ENCODE measurements at places on chromosomes 5 and 9. TPM values are rescaled to one million over a fixed set of nuclear protein-coding genes. Genes with fewer than 3 reads are reported as not detected.
A peak's percentile ranks its signal among the peaks of the same experiment; 100 is the strongest.

GRCh38 chr5:15493501-15493900, 6.5 kb upstream of the FBXL7 start:
- DNase-seq, result no peak

DNA sequence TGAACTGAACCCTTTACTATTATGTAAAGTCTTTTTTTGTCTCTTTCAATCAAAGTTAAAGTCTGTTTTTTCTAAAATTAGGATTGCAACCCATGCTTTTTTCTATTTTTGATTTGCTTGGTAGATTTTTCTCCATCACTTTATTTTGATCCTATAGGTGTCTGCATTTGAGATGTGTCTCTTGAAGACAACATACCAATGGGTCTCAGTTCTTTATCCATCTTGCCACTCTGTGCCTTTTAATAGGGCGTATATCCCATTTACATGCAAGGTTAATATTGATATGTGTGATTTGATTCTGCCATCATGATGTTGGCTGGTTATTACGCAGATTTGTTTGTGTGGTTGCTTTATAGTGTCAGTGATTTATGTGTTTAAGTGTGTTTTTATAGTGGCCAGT, 436.0 kb upstream of the SEMA6A start:
- no peak for DNase-seq

DNA sequence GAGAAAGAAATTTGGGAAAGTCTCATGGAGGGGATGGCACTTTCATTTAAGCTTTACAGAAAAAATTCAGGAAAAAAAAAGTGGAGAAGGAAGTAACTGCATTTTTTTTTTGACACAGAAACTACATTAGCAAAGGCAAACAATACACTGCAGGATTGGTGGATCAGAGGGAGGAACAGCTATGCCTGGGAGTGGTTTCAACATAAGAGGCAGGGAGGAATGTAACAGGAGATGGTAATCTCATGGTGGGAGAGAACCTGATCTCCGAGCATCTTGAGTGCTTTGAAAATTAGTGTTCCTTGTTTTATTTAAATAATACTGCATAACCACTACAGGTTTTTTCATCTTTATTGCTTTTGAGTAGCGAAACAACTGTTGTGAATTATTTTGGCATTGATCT, 249.4 kb downstream of the FAM170A start:
- no peak for DNase-seq

DNA sequence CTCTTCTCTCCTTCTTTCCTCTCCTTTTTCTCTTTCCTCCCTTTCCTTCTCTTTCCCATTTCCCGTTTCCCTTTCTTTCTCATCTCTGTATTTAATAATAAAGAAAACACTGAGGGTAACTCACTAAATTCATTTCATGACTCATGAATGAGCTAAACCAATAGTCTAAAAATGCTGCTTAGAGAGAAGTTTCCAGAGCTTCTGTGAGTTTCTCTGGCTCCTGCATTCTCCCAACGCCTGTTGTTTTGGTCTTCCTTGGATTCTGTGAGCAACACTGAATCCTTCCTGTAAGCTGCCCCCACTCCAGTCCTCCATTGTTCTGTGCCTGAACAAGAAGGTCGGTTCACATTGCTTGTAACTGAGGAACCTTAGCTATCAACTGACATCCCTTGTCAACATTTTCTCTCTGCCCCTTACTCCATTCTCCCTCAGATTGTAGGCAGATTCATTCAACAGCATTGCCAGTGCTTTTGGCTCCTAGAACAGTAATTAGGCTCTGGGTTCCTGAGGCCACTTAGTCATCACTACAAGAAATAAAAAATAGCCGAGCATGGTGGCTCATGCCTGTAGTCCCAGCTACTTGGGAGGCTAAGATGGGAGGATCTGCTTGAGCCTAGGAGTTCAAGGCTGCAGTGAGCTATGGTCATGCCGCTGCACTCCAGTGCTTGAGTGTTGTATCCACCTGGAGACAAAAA, 237.7 kb upstream of the KLF4 start:
- DNase-seq, result no peak

DNA sequence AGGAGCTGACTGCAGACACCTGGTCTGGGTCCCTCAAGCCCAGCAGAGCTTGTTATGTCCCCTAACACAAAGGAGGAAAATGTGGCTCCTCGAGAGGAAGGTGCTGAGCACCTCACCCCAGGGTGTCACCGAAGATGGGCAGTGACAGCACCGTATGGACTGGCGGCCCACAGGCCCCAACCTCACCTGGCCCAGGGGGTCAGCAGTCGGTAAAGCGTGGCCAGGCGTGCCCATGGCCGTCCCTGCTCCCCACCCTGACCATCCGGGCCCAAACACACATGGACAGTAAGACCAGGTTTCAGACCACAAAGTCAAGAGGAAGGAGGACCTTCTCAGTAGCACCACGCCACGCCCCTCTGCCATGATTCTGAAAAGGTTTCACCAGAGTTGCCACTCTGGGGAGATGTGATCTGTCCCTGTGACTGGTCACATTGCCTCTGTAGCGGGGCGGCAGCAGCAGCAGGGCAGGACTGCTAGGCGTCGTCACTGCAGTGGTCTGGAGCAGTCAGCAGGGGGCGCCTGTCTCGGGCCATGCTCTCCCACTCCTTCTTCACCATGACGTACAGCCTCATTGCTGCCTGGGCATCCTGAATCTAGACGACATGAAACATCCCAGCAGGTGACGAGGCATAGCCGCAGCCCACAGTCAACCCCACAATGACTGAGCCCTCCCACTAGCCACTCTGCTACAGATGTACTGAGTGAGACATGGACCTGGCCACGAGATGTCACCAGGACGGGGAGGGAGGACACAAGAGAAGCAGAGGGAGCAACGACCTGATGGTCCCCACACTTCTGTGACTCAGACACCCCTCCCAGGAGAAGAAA, 11.1 kb downstream of the REXO4 start:
- DNase-seq, result peak; percentile 79

- DNase-seq, result no peak
These were observed 21.5 kb downstream of the DCANP1 start for GRCh38 chr5:135425641-135426040.

DNA sequence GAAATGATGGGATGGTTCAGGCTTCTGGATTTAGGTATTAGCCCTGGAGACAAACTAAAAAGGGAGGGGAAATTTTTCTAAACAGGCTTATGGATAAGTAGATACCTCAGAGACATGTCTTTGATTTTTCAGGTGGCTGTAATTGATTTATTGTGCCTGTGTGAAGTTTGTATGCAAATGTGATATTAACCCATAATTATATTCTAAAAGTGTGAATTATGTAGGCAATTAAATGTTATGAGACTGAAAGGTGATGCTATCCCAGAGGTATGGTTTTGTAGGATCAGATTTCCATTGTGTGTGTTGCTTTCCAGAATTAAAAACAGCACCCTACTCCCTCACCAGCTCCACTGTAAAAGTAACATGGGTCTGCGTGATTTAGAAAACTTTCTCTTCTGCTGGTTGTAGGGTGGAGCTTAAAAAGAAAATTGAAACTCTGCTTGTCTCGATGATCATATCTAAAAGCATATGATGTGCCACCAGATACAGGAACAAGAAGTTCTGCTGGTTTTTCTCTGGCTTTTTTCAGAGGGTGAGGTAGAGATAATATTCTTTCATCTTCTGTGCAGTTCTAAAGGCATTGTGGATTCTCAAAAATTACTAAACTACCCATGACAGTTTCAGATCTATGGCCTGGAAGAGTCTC, 71.8 kb upstream of the TAF11L2 start:
- no peak for DNase-seq

GRCh38 chr5:160966921-160967320, 114.9 kb upstream of the ATP10B start:
- DNase-seq, result no peak

DNA sequence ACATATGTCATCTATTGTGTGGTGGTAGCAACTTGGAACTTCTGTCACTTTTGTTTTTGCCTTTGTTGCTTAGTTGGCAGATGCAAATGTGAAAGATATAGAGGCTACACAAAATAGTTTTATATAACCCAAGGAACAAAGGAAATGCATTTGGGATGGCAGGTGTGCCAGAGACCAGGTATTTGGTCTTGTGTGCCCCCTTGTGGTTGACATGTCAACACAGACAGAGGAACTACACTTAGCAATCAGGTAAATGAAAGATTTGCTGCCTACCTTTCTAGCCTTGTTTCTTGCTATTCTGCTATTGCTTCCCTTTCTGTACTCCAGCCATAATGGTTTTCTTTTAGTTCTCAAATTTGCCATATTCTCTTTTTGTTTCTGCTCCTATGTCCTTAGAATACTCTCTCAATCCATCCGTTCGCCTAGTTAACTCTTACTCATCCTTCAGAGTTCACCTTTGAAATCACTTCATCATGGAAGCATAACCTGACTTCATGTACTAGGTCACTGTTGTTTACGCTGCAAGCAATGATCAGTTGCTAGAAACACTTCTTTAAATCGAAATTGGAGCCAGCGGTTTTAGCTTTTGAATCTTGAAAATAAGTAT, 119.5 kb downstream of the TRPM3 start:
- peak; percentile 50 for DNase-seq

DNA sequence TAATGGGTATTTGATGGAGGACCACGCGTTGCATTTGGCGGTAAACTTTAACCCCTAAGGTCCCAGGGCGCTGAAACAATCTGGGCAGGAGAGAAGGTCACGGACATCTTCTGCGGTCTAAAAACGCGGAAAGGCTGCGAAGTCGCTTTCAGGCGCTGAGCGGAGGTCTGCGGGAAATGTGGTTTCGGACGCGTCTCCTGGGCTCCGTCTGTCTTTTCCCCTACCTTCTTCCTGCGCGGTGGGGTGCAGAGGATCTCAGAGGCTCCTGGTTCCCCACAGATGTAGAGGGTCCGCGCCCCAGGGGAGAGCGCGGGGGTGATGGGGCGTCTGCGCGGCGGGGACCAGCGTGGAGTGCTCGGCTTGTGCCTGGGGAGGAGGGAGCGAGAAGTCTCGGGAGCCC, 58.4 kb downstream of the ZNF510 start:
- no peak for DNase-seq

MLLT3 gene
- 5.7 TPM for total RNA-seq

GARNL3 gene
- 5.9 TPM for total RNA-seq

WDR31 gene
- total RNA-seq, result 2.3 TPM

RCL1 gene
- 27.0 TPM for total RNA-seq

GGTA1 gene
- 2.6 TPM for total RNA-seq
